SJCRH30 (cell line): ENCODE measurements at places on chromosomes 7 and 10. TPM values are rescaled to one million over a fixed set of nuclear protein-coding genes. Genes with fewer than 3 reads are reported as not detected.

The SERPINE1 gene
- total RNA-seq = 1.2 and 1.7 TPM in 2 replicates

The EEPD1 gene
- total RNA-seq = 0.84 and 0.93 TPM in 2 replicates

The TWIST1 gene
- 2.2 and 5.2 TPM in 2 replicates for total RNA-seq

The LAMB4 gene
- not detected in 2 replicates for total RNA-seq

The SEMA3C gene
- total RNA-seq = 37.0 and 39.3 TPM in 2 replicates

The MDFIC gene
- total RNA-seq = 64.9 and 72.3 TPM in 2 replicates

The NPSR1 gene
- total RNA-seq = not detected in 2 replicates

The SHTN1 gene
- 7.1 and 8.8 TPM in 2 replicates for total RNA-seq
